Stomach (tissue), 19 donors: ENCODE measurements at places on chromosomes 11 and 22. TPM values are rescaled to one million over a fixed set of nuclear protein-coding genes. Genes with fewer than 3 reads are reported as not detected.

C11orf52 gene
- not detected for total RNA-seq

PGA5 gene
- total RNA-seq, result 67.5 TPM

PARVG gene
- 78.2 TPM for total RNA-seq

NEFH gene
- total RNA-seq, result 0.92 TPM

APOA5 gene
- total RNA-seq, result not detected

KRTAP5-7 gene
- total RNA-seq, result not detected

CREB3L1 gene
- total RNA-seq, result 54.2 TPM

EFEMP2 gene
- total RNA-seq, result 23.3 TPM

DBX1 gene
- not detected for total RNA-seq

CARNS1 gene
- 15.4 TPM for total RNA-seq

CXCR5 gene
- total RNA-seq, result 0.14 TPM

TRIM51 gene
- not detected for total RNA-seq

LARGE2 gene
- total RNA-seq, result not detected
